Activated naive CD4-positive, alpha-beta T cell (primary cell): ENCODE measurements at places on chromosomes 11 and 22.

DNA sequence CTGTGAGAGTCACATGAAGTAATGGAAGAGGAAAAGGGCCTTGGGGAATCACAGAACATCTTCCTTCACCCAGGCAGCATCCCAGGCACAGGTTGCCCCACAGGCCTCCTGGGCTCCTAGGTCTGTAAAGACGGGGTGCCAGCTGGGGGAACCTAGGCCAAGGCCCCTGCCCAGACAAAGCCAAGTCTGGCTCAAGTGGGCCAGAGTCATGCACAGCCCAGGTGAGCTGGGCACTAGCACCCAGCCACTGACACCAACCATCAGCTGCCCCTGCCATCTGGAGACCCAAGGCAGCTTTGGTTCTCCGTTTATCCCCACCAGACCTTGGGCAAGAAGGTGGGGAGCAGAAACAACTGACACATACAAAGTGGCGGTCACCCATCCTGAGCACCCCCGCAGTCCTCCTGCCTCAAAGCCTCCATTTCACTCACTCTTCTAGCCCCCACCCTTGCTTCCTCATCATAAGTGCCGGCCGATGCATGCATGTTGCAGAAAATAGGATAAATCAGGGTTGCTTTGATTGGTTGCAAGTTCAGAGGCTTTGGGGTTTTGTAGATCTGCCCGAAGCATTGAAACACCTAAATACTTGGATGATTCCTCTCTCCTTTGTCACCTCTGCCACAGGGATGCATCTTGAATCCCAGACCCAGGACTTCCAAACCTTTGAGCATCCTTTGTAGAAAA is 26.5 kb upstream of the TMPRSS4 start:
- DNase-seq: no peak

GRCh38 chr11:16992846-16993245 is 21.4 kb downstream of the PLEKHA7 start:
- no peak for DNase-seq

GRCh38 chr22:38317995-38318715 is 922 bp upstream of the CSNK1E start:
- no peak for DNase-seq

DNA sequence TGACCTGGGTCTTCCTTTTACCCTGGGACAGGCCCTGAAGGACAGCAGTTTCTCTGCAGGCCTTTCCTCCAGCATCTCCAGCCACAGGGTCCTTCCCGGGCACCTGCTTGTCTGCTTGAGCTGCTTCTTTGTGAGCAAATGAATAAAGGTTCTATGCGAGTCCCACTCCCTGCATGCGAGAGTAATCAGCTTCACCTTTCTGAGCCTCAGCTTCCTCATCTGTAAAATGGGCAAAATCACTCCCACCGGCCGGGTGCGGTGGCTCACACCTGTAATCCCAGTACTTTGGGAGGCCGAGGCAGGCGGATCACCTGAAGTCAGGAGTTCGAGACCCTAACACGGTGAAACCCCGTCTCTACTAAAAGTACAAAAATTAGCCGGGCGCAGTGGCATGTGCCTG is 31.1 kb downstream of the IFT27 start:
- DNase-seq: no peak
